ENCODE measurements at places on chromosomes 2 and 18.

- no peak for DNase-seq
These were observed 170.6 kb downstream of the DLGAP1 start for GRCh38 chr18:4284528-4284927.

GRCh38 chr18:34562252-34562870, 147.7 kb upstream of the DTNA start:
- DNase-seq: no peak

DNA sequence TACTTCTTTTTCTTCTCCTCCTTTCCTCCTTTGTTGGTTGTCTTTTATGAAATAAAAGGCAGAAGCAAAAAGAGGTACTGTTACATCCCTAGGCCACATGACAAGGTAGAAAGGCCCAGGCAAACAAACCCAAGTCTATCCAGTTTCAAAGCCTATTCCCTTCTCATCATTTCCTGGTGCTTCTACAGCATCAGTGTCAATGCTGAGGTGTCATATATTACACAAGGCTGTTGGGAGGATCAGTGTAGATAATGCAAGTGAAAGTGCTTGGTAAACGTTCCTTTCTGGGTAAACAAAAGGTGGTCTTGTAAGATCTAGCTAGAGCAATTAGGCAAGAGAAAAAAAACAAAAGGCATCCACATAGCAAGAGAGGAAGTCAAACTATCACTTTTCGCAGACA, 64.9 kb downstream of the EVA1A start:
- DNase-seq: no peak

- no peak for DNase-seq
These were observed 17.7 kb downstream of the RND3 start for GRCh38 chr2:150469706-150470274.

GRCh38 chr2:102166189-102166845, 20.5 kb upstream of the IL1RL2 start:
- no peak for DNase-seq

DNA sequence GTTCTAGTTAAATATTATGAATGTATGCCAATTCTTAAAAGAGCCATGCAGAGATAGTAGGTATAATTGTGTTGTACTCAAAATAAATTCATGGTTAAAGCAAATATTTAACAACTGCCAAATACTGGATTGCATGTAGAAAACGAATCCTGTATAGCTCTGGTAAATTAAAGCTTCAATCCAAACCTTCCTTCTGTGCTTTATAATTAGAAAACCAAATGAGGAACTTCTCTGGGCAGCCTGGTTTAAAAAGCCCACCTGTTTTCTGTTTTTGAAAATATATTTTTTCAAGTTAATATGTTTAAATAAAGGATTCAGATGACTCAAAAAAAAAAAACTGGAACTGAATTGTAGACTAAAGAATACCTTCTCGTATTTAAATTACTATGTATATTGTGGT, 48.3 kb upstream of the ITGA4 start:
- no peak for DNase-seq

- no peak for DNase-seq
These were observed 538.3 kb downstream of the CNTNAP5 start for GRCh38 chr2:124563426-124563825.

DNA sequence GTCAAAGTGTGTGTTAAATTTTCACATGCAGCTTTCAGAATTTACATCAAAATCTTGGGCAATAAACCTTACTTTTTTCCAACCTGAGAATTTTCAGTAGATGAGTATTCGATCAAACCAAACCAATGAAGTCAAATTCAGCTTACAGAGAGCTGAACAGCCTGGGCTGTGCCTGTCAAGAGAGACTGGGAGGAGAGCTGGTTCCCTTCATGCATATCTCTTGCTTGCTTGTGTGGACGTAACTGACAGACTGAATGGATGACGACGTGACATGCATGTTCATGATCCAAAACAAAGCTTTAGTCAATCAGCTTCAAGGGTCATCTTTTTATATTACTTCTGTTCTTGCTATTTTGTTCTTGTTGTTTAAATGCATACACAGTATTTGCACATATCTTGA, 145.2 kb downstream of the GALNT3 start:
- no peak for DNase-seq

GRCh38 chr2:120720231-120720630, 15.4 kb upstream of the GLI2 start:
- DNase-seq: no peak

DNA sequence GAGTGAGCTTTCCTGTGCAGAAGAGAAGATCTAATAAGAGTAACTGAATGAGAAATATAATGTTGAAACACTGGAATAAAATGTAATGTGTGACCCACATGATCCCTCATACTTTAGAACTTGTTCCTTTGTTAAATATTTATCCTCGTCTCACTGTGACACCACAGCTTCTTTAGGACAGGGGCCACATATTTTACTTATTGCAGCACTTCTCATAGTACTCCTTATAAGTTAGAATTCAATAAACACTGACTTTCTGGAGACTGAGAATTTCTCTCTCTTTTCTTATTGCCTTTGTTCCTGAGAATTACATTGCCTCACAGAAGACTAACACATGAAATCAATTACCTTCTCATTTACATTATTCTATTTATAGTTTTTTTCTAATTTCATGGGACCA, 1234.6 kb upstream of the CHAC2 start:
- DNase-seq: no peak

DNA sequence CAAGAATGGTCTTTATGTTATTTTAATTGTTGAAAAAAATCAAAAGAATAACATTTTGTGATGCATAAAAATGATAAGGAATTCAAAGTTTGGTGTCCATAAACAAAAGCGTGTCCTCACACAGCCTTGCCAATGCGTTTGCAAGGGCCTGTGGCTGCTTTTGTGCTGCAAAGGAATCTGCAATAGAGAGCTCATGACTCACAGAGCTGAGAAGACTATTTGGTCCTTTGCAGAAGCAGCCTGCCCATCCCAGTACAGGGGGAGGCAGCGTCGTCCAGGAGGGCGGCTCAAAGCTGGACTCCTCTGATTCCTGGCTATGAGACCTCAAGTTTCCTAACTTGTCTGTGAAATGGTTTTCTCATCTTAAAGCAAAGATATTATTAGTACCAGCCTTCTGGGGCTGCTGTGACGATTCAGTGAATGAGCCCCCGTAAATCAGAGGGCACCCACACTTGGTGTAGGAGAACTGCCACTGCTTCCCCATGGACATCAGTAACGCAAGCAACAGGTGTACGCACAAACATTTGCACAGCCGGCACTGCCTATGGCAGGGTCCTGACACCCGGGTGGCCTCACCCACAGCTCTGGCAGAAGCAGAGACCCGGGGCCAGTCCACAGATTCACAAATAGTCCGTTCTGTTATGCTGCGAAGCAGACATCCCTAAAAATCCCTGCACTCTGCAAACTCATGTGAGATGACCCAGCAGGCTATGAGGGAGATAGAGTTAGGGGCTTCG, 70.6 kb upstream of the ASAP2 start:
- DNase-seq: no peak

GRCh38 chr2:10231551-10232085, 71.1 kb upstream of the HPCAL1 start:
- DNase-seq: no peak

- DNase-seq: no peak
These were observed 58.6 kb downstream of the TMEM17 start for GRCh38 chr2:62447411-62447810.

DNA sequence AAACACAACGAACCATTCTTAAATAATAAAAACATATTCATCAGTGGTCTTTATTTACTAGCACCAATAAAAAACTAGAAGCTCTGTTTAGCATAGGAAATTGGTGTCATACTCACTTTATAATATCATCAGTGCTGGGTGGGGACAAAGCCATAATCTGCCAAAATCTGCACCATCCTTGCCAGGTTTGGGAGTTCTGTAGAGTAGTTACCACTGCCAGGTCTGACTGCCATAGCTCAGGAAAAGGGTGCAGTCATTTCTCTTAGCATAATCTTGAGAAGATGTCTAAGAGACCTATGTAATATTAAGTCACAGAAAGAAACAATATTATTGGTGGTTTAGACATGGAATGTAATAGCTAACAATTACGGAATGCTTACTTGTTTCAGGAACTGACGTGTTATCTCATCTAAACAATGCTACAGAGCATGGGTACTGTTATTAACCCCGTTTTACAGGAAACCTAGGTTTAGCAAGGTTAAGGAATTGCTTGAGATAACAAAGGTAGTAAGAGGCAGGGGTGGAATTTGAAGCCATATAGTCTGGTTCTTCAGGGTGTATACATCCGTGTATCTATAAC, 1.6 kb upstream of the MARCHF7 start:
- DNase-seq: no peak

DNA sequence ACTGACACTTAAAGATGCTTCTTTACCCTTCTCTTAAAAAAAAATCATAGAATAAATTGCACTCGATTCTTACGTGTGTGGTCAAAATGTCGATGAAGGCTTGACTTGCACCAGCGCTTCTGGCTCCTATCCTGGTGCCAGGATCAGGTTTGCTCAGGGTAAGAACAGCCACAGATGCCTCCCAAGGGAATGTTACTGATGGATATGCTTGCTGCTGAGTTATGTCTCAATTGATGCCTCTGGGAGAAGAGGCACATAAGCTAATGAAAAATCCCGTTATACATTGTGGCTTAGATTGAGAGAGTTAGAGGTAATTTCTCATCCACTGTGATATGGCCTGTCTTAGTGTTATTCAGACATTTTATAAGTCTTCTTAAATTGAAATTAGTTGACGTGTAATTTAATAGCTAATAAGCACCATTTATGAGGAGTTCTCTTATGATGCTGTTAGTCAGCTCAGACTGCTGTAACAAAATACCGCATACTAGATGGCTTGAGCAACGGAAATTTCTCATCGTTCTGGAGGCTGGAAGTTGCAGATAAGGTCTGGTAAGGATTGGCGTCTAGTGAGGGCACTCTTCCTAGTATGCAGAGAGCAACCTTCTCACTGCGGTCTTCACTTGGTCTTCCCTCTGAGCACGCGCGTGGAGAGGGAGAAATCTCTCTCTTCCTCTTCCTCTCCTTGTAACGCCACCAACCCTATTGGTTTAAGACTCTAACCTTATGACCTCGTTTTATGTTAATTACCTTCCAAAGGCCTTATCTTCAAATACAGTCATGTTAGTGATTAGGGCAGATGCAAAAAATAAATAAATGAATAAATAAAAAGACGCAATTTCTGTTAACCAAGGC, 116.6 kb upstream of the NOSTRIN start:
- no peak for DNase-seq

DNA sequence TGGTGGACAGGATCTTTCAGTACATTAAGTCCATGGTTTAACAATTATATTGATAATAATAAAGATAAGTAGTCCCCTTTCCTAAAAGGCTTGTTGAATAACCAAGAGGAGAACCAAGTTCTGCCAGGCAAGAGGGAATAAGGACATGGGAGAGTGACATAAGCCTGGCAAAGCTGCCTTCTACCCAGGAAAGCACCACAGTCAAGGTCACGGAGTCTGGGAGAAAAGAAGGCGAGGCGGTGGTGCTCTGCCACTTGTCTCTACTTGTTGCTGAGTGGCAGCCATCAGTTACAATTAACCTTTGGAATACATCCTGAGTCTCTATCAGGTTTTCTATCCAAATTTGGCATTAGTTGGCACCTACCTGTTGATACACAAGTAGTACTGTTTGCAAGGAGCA, 101.7 kb upstream of the GATA6 start:
- no peak for DNase-seq

DNA sequence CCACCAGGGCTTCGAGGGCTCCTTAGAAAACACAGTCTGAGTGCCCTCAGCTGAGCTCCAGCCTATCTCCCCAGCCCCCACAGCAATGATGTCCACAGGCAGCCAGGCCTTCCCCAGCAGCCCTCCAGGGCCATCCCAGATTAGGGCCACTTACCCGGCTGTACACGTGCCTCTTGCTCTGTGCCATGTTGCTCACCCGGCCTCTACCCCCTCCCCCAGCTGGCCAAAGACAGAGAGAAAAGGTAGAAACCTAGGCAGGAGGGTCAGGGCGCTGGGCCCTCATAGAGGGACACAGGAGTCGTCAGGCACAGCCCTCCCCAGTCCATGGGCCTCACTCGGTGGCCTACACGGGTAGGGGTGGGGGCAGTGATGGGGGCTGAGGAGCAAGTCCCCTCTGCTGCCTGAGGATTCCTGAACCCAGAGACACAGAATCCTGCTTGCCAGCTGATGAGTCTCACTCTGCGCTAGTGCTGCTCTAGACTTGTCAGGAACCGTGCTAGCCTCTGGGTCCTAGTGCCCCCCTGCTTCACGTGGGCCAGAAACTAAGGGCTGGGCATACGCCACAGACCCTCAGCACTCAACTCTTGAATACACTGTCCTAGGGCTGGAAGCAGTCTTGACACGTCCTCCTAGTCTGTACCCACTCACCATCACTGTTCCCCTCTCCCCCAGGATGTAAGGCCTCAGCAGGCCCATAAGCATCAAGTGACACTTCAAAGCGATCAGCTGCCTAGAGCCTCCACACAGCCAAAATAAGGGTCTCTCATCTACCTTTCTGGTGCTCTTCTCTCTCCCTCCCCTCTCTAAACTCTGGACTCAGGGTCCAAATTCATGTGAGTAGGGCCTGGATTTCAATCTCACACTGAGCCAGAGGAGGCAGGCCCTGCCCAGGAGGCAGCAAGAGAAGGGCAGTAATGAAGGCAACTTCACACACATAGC, at the start of gene DCTN1:
Gene DCTN1 (minus strand): TSS at position 461 of the 939 bp plus-strand sequence. CDS start 274 bp downstream, at position 187.
- DNase-seq: no peak

DNA sequence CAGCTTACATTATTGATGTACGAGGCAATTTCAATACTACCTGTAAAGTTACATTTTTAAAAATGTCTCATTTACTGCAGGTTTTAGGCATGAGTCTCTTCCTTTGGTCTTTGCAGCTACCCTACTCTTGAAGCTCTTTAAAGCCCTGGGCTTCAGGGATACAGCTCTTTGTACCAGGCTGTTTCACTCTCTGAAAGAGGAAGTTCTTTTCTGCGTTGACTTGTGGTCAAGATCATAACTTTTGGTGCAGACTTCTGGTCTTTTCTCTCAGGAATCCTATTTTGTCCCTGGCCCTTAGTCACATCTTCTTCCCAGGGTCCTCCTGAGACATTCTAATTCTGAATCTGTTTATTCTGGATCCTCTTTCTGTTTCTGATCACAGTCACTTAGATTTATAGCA, 16.6 kb upstream of the HRH4 start:
- DNase-seq: no peak

DNA sequence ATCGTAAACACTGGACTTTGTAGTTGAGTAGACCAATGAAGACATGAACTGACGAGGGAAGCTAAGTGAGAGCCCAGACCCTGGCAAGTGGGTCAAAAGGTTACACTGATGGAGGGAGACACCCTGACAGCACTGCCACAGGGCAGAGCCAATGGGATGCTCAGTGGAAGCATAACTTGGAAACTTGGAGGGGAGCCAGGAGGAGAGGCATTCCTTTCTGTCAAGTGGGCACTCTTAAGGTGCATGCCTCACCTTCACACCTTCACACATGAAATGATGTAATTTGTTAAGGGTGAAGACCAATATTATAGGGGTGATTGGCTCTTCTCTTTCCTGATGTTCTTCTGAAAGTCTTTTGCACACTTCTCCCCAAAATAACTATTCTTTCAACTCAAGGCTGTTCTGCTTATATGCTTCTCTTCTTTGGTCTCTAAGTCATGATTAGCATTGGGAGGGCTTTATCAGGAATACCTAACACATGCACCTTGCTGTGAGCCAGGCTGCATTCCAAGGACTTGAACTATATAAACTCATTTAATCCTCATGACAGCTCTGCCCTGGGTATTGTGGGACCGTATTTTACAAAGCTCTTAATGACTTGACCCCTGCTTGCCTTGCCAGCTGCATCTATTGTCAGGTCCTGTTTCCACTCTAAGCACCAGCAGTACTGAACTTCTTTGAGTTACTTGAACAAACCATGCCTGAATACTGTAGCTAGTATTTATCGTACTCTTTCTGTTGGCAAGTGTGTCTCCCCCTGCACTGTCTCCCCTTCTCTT, 19.0 kb downstream of the RPL37A start:
- no peak for DNase-seq

- no peak for DNase-seq
These were observed 47.1 kb upstream of the ZFP36L2 start for GRCh38 chr2:43273529-43273928.

GRCh38 chr2:219661955-219662395, 34.5 kb downstream of the SLC4A3 start:
- no peak for DNase-seq

Data from activated gamma-delta T cell treated with anti-CD3 and anti-CD28 coated beads, Interleukin-2, amount 50 U/mL, for 16 hours (primary cell).